ENCODE measurements at places on chromosomes 6 and 20. TPM values are rescaled to one million over a fixed set of nuclear protein-coding genes. Genes with fewer than 3 reads are reported as not detected.

The PPP1R14C gene
- 17.5 TPM for total RNA-seq

The MACROD2 gene
- total RNA-seq = 0.51 TPM

The CD24 gene
- total RNA-seq = 193 TPM

The OVOL2 gene
- total RNA-seq = 1.0 TPM

The LAMA4 gene
- total RNA-seq = 76.5 TPM

The ARMH2 gene
- not detected for total RNA-seq

The ZSCAN16 gene
- total RNA-seq = 3.5 TPM

The GNMT gene
- total RNA-seq = not detected

The ZNF292 gene
- 8.4 TPM for total RNA-seq

The TGM3 gene
- not detected for total RNA-seq

The LY6G6D gene
- not detected for total RNA-seq

The OOEP gene
- not detected for total RNA-seq

The GSTA3 gene
- not detected for total RNA-seq

The PTCRA gene
- not detected for total RNA-seq

The SPATS1 gene
- total RNA-seq = not detected

The KIF6 gene
- 0.11 TPM for total RNA-seq

The FRK gene
- total RNA-seq = 0.57 TPM

The C20orf96 gene
- 0.57 TPM for total RNA-seq

The FAM217A gene
- not detected for total RNA-seq

The SF3B5 gene
- total RNA-seq = 200 TPM

The BEND6 gene
- 9.0 TPM for total RNA-seq

The TGM2 gene
- 33.4 TPM for total RNA-seq

The SIRPA gene
- total RNA-seq = 11.5 TPM

The MBOAT1 gene
- total RNA-seq = 10.5 TPM

The BACH2 gene
- 0.46 TPM for total RNA-seq

The GPLD1 gene
- total RNA-seq = 2.5 TPM

The SOBP gene
- total RNA-seq = 2.1 TPM

The CCDC170 gene
- not detected for total RNA-seq

The CALHM5 gene
- 3.2 TPM for total RNA-seq

The MLN gene
- total RNA-seq = not detected

The C20orf204 gene
- total RNA-seq = 1.1 TPM

The FAM210B gene
- total RNA-seq = 6.7 TPM

The SNAP25 gene
- total RNA-seq = 0.80 TPM

The HNF4A gene
- not detected for total RNA-seq

The GABRR1 gene
- total RNA-seq = not detected

The TSBP1 gene
- not detected for total RNA-seq

The NOX3 gene
- total RNA-seq = not detected

The CFAP61 gene
- not detected for total RNA-seq

The DEFB125 gene
- not detected for total RNA-seq

The MUC21 gene
- not detected for total RNA-seq

The ACTL10 gene
- 0.18 TPM for total RNA-seq

The SGK1 gene
- 41.1 TPM for total RNA-seq

The RNF217 gene
- total RNA-seq = 13.6 TPM

The BMP2 gene
- 2.5 TPM for total RNA-seq

The SIRPB2 gene
- not detected for total RNA-seq

All from Daoy (cell line).